ENCODE measurements at places on chromosomes 13 and 19.
A peak's percentile ranks its signal among the peaks of the same experiment; 100 is the strongest.

DNA sequence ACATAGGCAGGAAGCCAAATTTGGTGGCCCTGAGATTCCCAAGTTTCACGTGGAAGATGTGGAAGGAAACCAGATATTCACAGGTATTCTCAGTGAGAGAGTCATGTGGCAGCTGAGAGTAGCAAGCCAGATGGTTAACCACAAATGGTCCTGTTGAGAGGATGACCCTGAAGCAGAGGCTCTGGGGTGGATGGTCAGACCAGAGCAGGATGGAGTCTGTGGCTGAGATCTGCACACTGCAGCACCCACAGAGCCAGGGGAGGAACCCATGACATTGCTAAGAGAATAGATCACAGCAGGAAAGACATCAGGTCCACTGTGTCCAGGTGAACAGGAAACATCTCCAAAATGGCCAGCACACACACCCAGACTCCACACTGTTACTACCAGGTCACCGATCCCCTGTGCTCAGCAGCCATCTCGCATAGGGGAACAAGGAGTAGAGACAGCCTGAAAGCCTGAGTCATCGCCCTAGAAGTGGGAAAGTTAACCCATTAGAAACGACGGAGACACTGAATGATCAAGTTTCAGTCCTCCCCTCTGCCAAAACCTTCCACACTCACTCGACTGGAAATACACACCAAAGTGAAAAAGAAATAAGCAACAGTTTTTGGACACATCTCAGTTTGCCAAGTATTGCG, 160.0 kb downstream of the RBM26 start:
- no peak for DNase-seq

- no peak for DNase-seq
These were observed 243.1 kb upstream of the NBEA start for GRCh38 chr13:34698945-34699344.

DNA sequence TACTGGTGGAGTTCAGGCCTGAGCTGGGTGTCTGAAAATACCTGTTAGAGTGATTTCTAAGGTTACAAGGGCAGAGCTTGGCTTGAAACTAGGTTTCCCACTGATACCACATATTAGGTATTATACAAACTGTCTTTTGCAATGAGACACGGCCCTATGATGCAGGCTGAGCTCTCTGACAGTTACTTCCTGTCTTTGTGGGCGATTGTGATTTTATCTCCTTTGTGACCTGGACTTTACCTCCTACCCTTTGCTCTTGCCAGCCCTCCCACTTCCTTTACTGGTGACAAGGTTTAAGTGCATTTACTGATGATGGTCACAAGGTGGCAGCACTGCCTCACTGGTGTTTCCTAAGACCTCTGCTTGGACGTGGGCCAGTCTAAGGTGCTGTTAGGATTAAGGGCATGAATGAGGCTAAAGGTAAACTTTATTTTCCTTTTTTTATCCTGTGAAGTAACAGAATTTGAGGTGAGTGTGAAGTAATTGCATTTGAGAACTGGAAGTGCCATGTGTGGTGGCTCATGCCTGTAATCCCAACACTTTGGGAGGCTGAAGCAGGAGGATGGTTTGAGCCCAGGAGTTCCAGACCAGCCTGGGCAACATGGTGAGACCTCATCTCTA, 7.7 kb upstream of the CXCL17 start:
- no peak for DNase-seq

DNA sequence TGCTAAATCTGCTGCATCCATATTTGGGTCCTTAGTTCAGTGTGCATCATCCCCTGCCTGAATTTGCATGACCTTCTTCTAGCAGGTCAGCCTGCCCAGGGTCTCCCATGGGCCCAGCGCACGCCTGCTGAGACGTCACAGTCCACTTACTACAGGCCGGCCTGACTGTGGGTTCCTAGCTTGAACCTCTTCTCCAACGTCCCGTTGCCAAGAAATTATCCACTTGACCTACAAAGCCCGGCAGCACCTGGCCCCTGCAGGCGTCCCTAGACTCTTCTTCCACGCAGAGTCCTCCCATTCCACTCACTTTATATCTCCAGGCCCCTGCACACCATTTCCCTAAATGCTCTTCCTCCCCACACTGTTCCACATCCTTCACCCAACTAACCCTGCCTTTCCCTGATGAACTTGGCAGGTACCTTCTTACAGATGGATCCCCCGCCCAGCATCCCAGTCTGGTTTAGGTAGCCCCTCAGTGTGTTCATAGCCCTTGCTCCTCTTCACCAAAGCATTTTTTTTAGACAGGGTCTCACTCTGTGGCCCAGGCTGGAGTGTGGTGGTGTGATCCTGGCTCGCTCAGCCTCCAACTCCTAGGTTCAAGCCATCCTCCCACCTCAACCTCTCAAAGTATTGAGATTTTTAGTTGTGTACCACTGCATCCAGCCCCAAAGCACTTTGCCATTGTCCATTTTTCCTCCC, 155.0 kb upstream of the SOX1 start:
- no peak for DNase-seq

DNA sequence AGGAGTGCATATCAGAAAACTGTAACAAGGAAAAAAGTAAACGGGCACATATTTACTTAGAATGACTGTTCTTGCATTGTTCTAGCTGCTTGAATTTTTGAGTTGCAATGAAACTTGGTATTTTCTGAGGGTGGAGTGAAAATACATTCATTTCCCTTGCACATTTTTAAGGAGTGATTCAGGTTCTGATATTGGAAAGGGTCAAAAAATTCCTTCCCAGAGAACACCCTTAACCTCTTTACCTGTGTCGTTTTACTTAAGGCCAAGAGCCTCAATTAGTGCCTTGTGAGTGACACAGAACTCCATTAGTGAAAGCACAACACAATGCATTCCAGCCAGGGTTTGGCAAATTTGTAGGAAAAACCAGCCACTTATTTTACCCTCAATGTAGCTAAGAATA, 2.3 kb downstream of the ITGBL1 start:
- no peak for DNase-seq

GRCh38 chr19:11418094-11418548, 993 bp downstream of the RGL3 start:
- no peak for DNase-seq

DNA sequence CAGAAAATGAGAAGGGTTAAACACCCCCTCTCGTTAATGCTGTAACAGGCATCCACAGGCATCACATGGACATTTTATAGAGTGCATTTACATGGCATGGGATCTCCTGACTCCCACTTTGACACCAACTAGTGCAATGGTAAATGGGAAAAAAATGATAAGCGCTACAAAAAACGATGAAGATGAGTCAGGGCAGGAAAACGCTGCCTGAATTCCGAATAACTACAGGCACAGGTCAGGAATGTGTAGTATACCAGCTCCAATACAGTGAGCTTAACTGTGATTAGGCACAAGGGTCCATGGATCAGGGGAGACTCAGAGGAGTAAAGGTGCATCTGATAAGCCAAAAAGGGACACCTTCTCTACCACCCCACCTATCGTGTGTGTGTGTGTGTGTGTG, 223.6 kb downstream of the FOXO1 start:
- DNase-seq = no peak

DNA sequence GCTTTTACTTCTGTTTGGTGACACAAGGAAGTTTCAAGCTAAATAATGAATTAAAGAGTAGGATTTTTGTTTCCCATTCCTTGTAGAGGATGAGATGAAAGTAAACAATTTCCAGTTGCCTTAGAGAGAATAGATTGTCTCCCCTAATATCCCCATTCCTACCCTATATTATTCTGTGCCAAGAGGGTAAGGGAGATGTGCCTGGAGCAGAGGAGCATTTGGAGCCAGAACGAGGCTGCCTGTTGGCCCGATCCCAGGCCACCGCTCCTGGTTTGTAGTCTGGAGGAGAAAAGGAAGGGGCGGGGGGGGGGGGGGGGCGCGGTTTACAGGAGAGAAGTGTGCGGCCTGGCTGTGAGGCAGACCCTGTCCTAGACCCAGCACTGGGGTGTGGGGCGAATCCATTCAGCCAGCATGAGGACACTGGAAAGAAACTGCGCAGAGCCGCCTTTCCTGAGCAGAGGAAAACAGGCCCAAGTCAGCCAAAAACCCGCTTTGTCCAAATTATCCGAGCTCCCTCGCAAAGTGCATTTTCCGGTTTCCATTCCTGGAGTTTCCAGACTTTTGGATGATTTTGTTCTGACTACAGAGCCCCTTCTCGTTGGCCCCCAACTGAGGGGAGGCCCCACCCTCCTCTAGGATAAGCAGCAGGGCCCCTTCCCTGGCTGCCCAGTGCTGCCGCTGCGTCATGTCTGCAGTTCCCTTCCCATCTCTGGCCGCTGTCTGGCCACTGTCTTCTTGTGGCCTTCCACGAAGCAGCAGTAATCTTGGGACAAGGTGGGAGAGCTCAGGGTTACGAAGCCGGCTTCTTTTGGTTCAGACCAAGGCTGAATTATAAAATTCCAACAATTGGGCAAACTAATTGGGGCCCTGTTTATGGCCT, 23.0 kb downstream of the NFIX start:
- DNase-seq = no peak

GRCh38 chr19:52922841-52923777, at the start of gene ZNF888:
Gene ZNF888 (minus strand): TSS chr19:52923428. CDS start chr19:52917873, 5,555 bp downstream.
- DNase-seq = peak; percentile 23

GRCh38 chr19:11286312-11286974, 9.5 kb upstream of the TSPAN16 start:
- DNase-seq = no peak

GRCh38 chr13:72896869-72897268, 114.9 kb downstream of the PIBF1 start:
- no peak for DNase-seq

DNA sequence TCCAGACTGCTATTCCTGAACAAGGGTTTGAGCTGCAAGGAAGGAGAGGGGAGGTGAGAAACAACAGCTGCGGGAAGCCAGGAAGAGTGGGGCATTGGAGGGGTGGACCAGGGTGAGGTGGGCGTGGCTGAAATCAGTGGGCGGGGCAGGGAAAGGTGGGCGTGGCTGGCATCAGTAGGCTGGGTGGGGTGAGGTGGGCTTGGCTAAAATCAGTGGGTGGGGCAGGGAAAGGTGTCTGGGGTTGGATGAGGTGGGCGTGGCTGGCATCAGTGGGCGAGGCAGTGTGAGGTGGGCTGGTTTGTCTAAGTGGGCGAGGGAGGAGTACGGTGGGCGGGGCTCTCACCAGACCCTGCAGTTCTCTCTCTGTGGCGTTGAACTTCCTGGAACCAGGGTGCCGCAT, 87.6 kb downstream of the MUC16 start:
- no peak for DNase-seq

DNA sequence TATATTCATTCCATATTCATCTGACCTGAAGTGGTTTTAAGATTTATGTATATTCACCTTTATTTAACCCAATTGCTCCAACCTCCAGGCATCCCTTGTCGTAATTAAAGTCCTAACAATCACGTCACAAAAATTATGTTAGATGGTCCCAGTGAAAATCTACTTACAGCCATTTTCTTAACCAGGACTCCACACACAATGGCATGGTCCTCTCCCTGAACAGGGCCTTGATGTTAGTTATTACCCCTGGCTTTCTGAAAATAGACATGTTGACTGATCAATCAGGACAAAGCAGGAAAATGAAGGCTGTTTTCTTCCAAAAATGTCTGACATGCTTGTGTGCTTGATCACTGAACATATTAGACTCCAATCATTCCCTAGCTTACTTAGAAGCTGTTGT, 542.7 kb upstream of the SLITRK5 start:
- DNase-seq = no peak
